ENCODE measurements at places on chromosomes 7 and 10.

- DNase-seq: peak; percentile 47
Observed at GRCh38 chr10:119341459-119342301, 134.3 kb downstream of the GRK5 start.

DNA sequence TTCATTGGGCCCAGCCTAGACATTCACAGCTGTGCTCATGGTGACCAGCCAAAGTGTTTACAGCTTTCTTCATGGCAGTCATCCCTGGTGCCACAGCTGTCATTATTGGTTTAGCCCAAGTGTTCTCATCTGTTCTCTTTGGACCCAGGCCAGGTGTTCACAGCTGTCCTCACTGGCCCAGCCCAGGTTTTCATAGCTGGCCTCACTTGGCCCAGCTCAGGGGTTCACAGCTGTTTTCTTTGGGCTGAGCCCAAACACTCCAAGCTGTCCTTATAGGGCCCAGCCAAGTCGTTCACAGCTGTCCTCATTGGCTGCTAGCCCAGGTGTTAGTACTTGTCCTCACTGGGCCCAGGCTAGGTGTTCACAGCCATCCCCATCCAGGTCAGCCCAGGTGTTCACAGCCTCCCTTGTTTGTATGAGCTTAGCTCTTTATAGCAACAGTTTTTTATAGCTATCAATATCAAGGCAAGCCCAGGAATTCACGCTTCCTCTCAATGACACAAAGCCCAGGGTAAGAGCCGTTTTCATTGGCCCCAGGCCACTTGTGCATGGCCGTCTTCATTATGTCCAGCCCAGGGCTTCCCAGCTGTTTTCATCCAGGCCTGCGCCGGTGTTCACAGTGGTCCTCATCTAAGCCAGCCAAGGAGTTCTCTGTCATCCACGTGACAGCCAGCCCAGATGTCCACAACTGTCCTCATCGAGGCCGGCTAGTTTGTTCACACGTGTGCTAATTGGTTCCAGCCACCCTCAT lies 11.6 kb downstream of the FRG2B start:
- DNase-seq: no peak

- no peak for DNase-seq
Observed at GRCh38 chr10:34403512-34403911, 411.6 kb downstream of the PARD3 start.

DNA sequence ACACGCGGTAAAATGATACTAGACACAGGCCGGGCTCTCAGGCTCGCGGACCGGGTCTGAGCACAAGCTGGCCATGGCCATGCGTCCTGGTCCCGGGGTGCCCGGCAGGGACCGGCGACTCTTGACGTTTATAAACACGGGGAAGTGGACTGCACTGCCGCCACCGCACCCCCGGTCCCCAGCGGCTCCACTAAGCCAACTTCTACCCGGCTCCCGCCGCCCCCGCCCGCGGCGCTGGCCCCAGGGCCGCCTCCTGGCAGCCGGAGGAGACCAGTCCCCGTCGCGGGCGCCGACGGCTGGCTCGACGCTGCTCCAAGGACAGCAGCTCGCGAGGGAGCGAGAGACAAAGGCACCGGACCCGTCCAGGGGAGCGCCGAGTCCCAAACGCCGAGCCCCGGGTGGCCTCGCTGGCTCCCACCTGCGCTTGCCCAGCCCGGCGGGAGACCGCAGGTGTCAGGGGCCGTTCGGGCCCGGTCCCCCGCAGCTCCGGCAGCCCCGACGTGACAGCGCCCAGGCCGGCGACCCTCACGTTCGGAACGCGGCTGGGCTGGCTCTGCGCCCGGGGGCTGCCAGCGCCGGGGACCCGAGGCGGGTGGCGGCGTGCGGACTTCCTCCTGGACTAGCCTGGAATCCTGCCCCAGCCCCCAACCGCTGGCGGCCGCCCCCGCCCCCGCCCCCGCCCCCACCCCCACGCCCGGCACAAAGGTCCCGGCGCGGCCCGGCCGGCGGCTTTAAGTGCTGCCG lies 517 bp downstream of the ITGB1 start:
- DNase-seq: peak; percentile 46

- DNase-seq: no peak
Observed at GRCh38 chr7:75943864-75944263, 28.9 kb downstream of the POR start.

DNA sequence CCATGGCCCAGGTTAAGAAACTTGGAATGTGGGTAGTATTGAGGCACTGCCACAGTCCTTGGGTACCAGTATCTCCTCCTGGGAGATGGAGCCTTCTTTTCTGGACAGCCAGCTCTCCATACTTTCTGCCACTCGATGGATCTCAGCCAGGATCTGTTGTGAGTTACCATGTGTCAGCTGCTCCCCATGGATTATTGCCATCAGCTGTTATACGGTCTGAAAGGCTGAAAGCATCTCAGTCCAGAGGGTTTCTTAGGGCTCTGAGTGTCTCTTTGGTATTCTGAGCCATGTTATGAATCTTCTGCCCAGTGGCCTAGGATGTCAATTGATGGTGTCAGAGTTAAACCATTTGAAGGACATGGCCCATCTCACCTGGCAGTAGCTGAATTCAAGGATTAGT lies 197.5 kb downstream of the C7orf25 start:
- no peak for DNase-seq

DNA sequence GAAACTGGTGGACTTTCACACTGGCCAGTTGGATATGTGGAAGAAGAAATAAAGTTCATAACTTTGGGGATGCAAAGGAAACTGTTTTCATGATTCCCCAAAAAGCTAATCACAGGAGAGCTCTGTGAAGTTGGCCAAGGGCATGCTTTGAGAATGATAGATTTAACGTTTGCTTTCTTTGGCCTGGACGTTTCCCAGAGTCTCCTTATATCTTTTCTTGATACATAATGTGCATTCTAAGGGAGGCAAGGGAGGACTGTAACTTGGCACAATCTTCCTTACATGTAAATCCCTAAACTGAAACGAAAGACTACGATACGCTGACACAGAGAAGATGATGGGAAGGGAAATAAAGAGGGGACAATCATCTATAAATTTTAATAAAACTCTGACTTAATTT lies 176.5 kb upstream of the INHBA start:
- no peak for DNase-seq

- no peak for DNase-seq
Observed at GRCh38 chr10:11147722-11148121, 130.1 kb downstream of the CELF2 start.

GRCh38 chr10:71397296-71398212 lies 834 bp downstream of the CDH23 start:
- no peak for DNase-seq

GRCh38 chr7:34190299-34190698 lies 285.0 kb downstream of the BMPER start:
- no peak for DNase-seq

- DNase-seq: no peak
Observed at GRCh38 chr7:91242097-91242844, 22.0 kb upstream of the FZD1 start.

DNA sequence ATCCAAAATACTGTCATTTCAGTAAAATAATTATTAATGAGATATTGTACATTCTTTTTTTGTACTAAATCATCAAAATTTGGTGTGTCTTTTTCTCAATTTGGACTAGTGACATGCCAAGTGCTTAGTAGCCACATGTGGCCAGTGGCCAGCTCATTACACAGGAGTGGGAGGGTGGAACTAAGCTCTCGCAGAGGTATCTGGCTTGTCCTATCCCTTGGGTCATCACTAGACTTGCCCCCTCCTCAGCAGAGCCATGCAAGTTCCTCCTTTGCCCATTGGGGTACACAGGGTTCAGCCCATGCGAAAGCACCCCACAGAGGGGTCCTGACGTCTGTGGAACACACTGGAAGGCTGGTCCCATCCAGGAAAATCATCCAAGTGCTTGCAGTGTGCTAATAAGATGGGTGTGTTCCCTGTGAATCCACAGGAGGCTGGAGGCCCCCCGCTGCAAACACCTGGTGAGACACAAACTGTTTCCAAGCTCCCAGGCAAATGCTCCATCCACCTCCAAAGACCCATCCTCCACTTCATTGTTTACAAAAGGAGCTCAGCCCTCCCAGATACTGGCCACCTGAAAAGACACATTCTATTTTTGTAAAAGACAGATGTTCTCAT lies 1.3 kb downstream of the ARHGAP22 start:
- no peak for DNase-seq

GRCh38 chr7:90025771-90026170 lies 128.5 kb upstream of the STEAP1 start:
- no peak for DNase-seq

DNA sequence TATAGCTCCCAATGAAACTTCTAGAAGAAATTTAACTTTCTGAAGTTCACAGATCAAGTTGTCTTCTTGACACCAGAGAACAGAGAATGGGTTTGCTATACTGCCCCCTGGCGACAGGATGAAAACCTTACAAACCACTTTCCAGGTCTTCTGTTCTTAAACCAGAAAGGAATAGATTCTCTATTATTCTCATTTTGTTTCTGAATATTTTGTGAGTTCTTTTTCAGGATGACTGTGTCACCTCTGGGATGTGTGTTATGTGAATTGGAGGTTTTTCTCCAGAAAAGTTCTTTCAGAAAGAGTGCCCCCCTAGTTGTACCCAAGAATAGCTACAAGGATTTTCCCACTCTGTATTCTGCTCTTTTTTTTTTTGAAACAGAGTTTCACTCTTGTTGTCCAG lies 6.3 kb downstream of the IFT22 start:
- peak; percentile 61 for DNase-seq

GRCh38 chr10:131936736-131937135 lies 35.9 kb downstream of the PPP2R2D start:
- DNase-seq: no peak

DNA sequence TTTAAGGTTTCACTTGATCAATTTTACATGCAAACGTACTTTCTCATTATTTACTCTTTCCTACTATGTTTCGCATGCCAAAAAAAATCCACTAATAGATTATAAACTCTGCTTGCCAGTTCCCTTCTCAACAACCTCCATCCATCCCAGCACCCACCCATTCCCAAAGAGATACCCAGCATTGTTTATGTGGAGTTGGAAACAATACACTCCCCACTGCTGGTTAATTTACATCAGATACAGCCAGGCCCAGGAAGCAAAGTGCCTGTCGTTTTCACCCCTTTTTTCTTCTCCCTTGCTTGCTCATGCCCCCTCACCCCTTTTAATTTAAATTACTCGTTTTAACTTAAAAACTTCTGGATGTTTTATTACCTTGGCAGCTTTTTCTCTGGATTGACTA lies 59.9 kb downstream of the HIBADH start:
- no peak for DNase-seq

- DNase-seq: no peak
Observed at GRCh38 chr10:108469940-108470339, 1305.4 kb upstream of the SORCS1 start.

- DNase-seq: no peak
Observed at GRCh38 chr10:631266-631665, 58.2 kb downstream of the DIP2C start.

- no peak for DNase-seq
Observed at GRCh38 chr10:43136995-43137716, 1.1 kb upstream of the CSGALNACT2 start.

DNA sequence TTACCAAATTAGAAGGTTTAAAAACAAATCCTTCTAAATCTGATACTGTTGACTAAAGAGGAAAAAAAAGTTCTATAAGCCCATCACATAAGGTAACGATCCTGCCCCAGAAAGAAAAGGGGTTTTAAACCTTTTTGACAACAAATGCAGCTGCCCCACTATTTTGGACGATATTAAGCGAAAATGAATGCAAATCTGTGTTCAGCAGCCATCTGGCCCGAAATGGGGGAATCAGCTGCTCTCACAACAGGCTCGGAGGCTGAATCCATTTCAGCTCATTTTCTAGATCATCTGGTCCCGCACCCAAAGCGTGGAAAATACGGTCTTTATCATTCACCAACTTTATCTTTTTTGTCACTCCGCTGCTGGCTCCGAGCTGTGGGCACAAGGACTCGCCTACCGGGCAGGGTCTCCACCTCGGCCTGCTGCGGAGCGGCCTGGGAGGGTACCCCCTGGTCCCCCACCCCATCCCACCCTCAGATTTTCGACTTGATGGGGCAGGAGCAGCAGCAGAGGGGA lies 2.4 kb upstream of the EBF3 start:
- DNase-seq: no peak

DNA sequence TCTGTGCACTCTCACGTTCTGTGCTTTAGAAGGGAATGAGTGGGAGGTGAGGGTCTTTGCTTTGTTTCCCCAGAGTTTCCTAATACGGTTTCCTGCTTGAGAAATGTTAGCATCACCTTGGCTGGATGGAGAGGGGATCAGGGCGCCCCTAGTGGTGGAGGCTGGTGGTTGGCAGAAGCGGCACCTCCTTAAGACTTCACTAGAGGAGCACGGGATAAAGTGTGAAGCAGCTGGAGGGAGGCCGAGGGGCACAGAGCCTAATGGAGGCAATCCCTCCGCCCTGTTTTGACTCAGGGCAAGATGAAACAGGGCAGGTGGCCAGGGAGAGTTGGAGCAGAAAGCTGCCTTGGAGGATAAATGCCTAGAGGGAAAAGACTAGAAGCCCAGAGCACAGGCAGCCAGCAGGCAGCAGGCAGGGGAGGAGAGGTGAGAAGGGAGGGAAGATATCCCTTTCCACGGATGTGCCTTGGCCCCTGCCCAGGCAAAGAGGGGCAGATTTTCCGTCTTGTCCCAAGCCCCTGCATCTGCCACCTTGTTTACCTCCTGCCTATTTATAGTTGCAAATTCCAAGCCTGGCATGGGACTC lies 56.0 kb upstream of the BTRC start:
- peak; percentile 75 for DNase-seq

DNA sequence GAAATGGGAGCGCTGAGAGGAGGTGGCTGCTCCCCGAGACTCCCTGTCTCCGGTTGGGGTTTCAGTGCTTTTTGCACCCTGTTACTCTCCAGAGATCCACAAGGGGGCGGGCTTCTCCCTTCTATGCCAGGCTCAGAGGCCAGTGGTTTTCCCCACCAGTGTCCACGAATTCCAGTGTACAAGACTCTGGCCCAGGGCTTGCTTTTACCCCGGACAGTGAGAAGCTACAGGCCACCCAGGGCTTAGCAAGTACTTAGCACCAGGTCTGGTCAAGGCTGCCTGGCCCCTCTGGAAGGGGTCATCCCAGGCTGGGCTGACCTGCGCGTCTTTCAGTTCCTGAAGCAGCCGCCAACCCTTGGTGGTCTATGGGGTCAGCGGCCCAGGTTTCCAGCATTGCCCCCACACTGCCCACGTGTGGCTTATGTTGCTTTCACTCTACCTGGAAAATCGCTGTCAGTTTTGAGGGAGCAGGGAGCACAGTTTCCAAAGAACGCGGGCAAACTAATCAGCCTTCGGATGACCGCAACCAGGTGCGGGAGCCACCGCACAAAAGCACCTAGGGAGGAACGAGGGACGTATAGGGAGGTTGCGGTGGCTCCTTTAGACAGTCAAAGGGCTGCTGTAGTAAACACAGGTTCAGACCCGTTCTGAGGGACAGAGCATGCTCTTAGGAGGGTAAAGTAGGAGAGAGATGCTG lies 6.8 kb downstream of the CYP26A1 start:
- peak; percentile 85 for DNase-seq

- DNase-seq: no peak
Observed at GRCh38 chr10:33519130-33519860, 184.8 kb upstream of the NRP1 start.

- DNase-seq: no peak
Observed at GRCh38 chr10:61986788-61987492, 85.4 kb downstream of the ARID5B start.

GRCh38 chr10:95569368-95569767 lies 8.2 kb upstream of the SORBS1 start:
- no peak for DNase-seq

GRCh38 chr10:133590970-133591359 lies 25.6 kb upstream of the SYCE1 start:
- DNase-seq: no peak

Data from GM10248 (cell line).